ENCODE measurements at places on chromosomes 7 and 10. TPM values are rescaled to one million over a fixed set of nuclear protein-coding genes. Genes with fewer than 3 reads are reported as not detected.

The HOXA7 gene
- polyA plus RNA-seq = not detected

The PDK4 gene
- 26.0 TPM for polyA plus RNA-seq

The TRIL gene
- not detected for polyA plus RNA-seq

The ZNF775 gene
- polyA plus RNA-seq = 3.1 TPM

The STEAP4 gene
- polyA plus RNA-seq = 17.1 TPM

The SLC26A5 gene
- not detected for polyA plus RNA-seq

- no peak overlapping the region for H3K4me3 ChIP-seq
- no peaks in the 10 kb centered on the region for H3K36me3 ChIP-seq
- H3K27me3 ChIP-seq = no peaks in the 10 kb centered on the region
- no peak for DNase-seq
- H3K27ac ChIP-seq = no peak overlapping the region
- H3K4me1 ChIP-seq = no peaks in the 10 kb centered on the region
Measured at GRCh38 chr7:130294314-130294713, 1.4 kb downstream of the CPA4 start.

GRCh38 chr10:131725581-131726069 lies 175.2 kb upstream of the PPP2R2D start:
- H3K4me3 ChIP-seq = no peak overlapping the region
- no peaks in the 10 kb centered on the region for H3K4me1 ChIP-seq
- H3K36me3 ChIP-seq = no peaks in the 10 kb centered on the region
- H3K27me3 ChIP-seq = no peaks in the 10 kb centered on the region

DNA sequence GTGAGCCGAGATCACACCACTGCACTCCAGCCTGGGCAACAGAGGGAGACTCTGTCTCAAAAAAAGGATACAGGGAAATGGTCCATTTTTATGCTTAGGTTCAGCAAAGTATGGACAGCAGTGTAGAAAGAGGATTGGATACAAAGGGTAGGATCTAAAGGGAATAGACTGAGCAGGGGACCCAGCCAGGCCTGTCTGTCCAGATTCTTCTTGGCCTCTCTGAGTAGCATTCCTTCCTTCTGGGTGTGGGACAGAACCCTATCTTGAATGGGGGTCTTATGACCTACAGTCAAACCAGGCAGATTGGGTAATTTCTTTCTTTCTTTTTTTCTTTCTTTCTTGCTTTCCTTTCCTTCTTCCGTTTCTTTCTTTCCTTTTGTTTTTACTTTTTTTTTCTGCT lies 25.6 kb downstream of the SH2B2 start:
- H3K27ac ChIP-seq = no peak overlapping the region
- H3K36me3 ChIP-seq = peaks cover 39% of the 10 kb centered on the region
- DNase-seq = no peak
- peaks cover 6% of the 10 kb centered on the region for H3K4me1 ChIP-seq

DNA sequence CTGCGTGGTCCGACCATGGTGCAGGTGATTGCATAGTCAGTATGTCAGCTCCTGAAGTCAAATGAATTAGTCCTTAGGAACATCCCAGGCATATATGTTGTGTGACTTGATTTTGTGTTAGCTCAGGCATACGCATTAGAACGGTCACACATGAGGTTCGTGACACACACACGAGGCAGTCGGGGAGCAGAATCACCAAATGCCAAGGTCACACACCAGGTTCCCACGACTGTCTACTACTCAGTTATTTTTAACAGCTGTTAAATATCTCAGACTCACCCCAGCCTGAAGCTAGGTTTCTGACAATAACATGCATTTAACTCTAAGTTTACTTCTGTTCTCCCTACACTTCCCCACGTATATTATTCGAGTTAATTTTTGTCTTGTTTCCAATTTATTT lies 54.8 kb downstream of the DYNC2I1 start:
- H3K4me3 ChIP-seq = no peak overlapping the region
- H3K36me3 ChIP-seq = no peaks in the 10 kb centered on the region
- no peak overlapping the region for H3K27ac ChIP-seq
- no peak for DNase-seq
- no peaks in the 10 kb centered on the region for H3K27me3 ChIP-seq

DNA sequence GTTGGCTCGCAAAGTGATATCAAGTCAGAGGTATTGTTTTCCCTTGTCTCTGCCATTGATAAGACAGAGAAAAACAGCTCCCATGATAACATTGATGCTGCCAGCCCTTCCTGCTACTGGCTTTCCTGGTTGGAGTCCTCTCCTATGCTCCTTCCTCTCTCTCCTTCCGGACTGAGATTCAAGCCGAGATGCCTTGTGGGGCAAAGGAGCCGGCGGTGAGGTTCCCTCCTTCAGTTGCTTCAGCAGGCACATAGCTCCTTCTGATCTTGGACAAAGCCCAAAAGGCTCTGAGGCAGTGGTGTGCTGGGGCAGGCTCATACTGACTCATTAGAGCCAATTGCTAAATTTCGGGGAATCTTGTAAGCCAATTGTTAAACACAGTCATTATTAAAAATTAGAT lies 8.8 kb upstream of the ZCCHC24 start:
- no peak overlapping the region for H3K27ac ChIP-seq
- no peaks in the 10 kb centered on the region for H3K4me1 ChIP-seq
- H3K27me3 ChIP-seq = peaks cover 2% of the 10 kb centered on the region
- no peaks in the 10 kb centered on the region for H3K36me3 ChIP-seq
- no peak overlapping the region for H3K4me3 ChIP-seq

GRCh38 chr7:52711951-52712350 lies 323.5 kb upstream of the POM121L12 start:
- DNase-seq = no peak
- no peak overlapping the region for H3K27ac ChIP-seq
- H3K36me3 ChIP-seq = no peaks in the 10 kb centered on the region
- no peaks in the 10 kb centered on the region for H3K4me1 ChIP-seq

DNA sequence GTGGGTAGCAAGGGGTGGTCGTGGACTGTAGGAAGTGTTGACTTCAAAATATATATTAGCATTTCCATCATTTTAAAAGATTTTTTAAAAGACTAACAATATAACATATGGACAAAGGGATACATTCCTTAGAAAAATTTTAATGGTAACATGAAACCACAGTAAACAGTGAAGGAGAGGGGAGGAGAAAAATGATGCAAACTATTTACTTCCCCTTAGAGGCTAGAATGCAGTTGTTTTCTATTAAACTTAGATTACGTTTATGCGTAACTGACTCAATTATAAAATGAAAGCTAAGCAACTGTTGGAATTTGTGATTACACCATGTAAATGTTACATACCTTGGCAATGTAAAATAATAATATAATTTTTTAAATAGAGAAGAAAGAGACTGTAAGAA lies 41.3 kb downstream of the CALD1 start:
- no peak overlapping the region for H3K4me3 ChIP-seq
- no peaks in the 10 kb centered on the region for H3K27me3 ChIP-seq
- no peaks in the 10 kb centered on the region for H3K4me1 ChIP-seq
- H3K27ac ChIP-seq = no peak overlapping the region
- DNase-seq = no peak
- no peaks in the 10 kb centered on the region for H3K36me3 ChIP-seq

DNA sequence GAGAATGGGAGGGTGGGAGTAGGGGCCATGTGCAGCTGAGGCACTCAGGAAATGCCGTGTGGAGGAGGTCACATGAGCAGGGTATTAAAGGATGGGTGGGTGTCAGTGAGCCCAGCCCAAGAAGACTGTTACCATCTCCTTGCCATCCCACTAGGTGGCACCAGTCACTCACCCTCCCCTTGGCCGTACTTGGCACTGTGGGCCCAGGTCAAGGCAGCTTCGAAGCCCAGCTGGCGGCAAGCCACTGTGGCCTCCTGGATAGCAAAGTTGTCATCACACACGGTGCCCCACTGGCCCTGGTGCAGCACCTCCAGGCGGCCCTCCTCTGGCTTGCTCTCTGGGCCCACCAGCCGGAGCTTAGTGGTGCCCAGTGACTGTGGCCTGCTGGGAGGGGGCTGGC lies 5.4 kb downstream of the LOXL4 start:
- H3K27ac ChIP-seq = no peak overlapping the region
- peaks cover 12% of the 10 kb centered on the region for H3K27me3 ChIP-seq
- H3K4me3 ChIP-seq = no peak overlapping the region
- H3K36me3 ChIP-seq = no peaks in the 10 kb centered on the region
- H3K4me1 ChIP-seq = peaks cover 30% of the 10 kb centered on the region

GRCh38 chr10:96299383-96299782 lies 4.9 kb upstream of the DNTT start:
- H3K27me3 ChIP-seq = no peaks in the 10 kb centered on the region
- no peak for DNase-seq
- H3K4me1 ChIP-seq = peaks cover 9% of the 10 kb centered on the region
- H3K4me3 ChIP-seq = peak overlapping the region; percentile 64

GRCh38 chr7:116796471-116796870 lies 65.9 kb upstream of the CAPZA2 start:
- no peak for DNase-seq
- H3K4me1 ChIP-seq = no peaks in the 10 kb centered on the region
- H3K36me3 ChIP-seq = no peaks in the 10 kb centered on the region
- H3K27me3 ChIP-seq = no peaks in the 10 kb centered on the region

GRCh38 chr10:24448351-24448999 lies 239.5 kb downstream of the KIAA1217 start:
- no peak overlapping the region for H3K27ac ChIP-seq
- H3K27me3 ChIP-seq = no peaks in the 10 kb centered on the region
- DNase-seq = no peak
- H3K36me3 ChIP-seq = no peaks in the 10 kb centered on the region

DNA sequence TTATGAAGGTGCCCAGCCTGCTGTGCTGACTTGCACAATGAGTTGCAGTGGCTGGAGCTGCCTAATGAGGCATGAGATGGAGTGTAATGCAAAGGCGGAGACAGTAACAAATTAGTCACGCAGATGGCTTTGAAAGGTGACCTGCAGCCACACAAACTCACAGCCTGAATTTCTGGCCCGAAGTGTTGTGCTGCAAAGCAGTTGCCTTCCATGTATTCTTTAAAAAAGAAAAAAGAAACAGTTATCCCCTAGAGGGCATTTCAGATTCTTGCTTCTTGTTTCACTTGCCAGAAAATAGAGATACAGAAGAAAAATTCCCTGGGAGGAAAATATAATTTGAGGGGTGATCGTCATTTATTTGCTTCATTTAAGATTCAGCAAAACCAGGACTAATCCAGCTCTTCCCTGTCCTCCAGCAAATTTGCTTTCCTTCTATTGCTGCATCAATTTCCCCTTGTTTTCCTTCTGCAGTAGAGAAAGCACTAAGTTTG lies 239.9 kb downstream of the ADRA2A start:
- no peaks in the 10 kb centered on the region for H3K36me3 ChIP-seq

DNA sequence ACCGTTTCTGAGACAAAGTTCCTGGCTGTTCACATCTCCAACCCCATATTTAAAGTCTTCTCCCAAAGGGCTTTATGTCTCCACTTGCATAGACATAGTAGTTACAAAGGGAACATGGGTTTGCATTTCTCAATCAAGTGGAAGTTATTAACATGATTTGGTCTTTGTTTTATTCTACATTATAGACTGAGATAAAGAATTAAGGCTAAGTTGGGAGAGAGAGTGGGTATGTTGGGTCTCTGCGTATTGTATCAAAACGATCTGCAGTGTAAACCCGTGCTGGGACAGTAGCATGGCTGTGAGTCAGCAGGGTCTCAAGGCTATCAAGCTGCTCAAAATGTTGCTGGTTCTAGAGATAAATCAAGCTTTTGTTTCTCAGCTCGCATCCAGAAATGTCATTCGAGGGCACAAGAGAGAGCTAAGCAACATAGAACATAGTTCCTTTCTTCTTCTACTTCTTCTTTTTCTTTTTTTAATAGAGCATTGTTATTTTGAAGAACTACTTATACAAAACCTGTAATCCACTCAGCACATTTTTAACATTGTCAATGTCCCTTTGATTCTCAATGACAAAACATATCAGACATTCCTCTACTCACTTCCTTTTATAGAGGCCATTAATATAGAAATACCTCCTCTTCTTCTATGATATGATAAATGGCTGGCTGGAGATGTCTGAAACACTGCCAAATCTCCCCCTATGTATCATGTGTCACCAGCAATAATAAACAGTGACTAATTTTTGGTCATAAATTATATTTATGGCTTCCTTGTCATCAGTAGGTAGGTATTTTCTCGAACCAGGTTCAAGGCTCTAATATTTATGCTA lies 34.5 kb upstream of the RHOBTB1 start:
- DNase-seq = no peak
- H3K4me3 ChIP-seq = no peak overlapping the region
- H3K36me3 ChIP-seq = no peaks in the 10 kb centered on the region
- H3K27me3 ChIP-seq = no peaks in the 10 kb centered on the region
- H3K27ac ChIP-seq = no peak overlapping the region
- no peaks in the 10 kb centered on the region for H3K4me1 ChIP-seq

DNA sequence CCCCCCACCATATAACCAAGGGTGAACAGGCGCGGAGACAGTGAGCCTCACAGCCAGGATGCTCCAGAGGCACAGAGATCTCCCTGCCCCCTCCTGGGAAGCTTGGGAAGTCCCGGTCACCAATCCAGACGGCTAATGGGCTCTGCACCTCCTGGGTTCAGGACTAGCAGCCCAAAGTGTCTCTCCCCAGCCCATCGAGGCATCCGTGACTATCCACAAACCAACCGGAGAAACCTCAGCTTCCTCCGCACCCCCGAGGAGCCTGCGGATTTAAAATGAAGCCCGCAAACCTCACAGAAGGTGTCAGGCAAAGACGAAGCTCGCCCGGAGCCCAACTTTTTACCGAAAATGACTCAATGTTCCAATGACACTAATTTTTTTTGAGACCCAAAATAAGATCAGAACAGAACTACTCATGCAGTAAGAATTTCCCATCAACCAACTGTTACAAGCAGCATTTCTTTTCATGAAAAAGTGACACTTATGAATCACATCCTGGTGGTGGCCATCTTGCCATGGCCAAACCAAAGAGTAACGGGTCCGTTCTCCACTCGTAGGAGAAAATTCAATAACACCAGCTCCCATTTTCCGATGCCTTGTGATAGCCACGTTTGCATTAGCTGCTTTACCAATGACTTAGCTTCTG lies 6.0 kb downstream of the PDGFA start:
- H3K27me3 ChIP-seq = peaks cover 39% of the 10 kb centered on the region
- no peak for DNase-seq
- H3K27ac ChIP-seq = no peak overlapping the region

GRCh38 chr10:116774728-116775151 lies 32.4 kb upstream of the HSPA12A start:
- H3K4me1 ChIP-seq = no peaks in the 10 kb centered on the region
- no peaks in the 10 kb centered on the region for H3K27me3 ChIP-seq
- no peak overlapping the region for H3K27ac ChIP-seq
- H3K36me3 ChIP-seq = no peaks in the 10 kb centered on the region

DNA sequence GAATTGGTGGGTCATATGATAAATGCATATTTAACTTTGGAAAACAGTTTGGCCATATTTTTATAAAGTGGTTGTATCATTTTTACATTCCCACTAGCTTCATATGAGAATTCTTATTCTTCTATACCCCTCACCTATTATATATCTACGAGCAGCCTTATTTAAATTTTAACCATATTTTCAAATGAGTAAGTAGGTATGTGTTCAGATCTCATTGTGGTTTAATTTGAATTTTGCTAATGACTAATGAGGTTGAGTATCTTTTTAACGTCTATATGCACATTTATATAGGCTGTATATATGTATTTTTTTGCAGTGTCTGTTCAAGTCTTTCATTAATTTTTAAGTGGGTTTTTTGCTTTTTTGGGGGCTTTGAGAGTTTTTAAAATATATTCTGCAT lies 14.2 kb downstream of the RAB18 start:
- no peaks in the 10 kb centered on the region for H3K4me1 ChIP-seq
- no peak overlapping the region for H3K4me3 ChIP-seq
- no peak for DNase-seq
- H3K27ac ChIP-seq = no peak overlapping the region
- no peaks in the 10 kb centered on the region for H3K27me3 ChIP-seq
